ENCODE measurements at places on chromosomes 2 and 18.

DNA sequence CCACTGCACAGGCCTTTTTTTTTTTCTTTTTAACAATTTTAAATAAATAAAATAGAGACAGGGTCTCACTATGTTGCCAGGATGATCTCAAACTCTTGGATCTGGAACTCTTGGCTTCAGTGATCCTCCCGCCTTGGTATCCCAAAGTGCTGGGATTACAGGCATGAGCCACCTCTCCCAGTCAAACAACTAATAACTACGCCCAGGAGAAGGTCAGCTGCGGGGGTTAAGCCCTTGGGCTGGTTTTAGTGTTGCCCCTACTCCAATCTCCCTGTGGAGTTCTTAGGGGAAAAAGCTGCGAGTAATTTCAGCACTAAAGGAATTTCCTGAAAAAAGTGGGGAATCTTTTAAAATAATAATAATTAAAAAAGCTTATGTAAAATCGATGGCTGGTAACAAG, 96.4 kb upstream of the XPO1 start:
- no peak for DNase-seq

DNA sequence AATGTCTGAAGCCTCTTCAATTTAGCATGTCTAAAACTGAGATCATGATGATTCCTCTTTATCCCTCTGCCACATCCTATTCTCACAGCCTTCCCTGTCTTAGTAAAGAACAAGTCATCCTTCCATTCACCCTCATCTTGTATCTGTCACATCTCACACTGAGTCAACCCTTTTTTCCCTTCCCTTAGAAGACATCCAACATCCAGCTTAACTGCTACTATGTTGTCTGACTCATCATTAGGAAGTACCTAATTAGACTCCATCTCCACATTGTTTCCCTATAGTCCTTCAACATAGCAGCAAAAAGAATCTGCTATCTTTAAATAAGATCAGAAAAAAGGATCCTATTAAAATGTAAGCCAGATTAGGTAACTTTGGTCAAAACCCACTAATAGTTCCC, 85.2 kb upstream of the GRB14 start:
- DNase-seq, result peak; percentile 92

- DNase-seq, result no peak
Measured at GRCh38 chr2:156897548-156897947, 360.0 kb upstream of the GALNT5 start.

DNA sequence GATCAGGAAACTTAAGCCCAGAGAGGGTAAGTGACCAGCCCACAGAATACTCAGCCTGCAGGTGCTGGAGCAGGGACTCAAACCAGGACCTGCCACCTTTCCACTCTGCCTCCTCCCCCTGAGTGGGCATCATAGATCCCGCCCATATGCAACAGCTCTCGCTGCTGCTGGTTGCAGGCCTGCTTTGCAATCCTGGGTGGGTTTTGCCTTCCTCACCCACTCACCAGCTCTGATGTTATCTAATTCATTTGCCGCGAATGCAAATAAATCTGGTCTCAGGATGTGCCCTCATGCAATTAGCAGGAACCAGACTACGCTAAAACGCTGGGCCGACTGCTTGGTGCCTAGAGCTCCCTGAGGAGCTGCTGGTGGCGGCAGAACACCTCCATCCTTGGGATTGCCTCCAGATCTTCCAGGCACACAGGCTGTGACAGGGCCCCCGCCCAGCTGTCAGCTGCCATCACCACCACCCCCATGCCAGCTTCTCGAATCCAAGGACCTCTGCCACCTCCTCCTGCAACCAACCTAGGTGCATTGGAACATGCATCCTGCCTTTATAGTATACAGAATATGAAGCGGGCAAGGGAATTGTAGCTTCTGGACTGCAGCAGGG, 28.8 kb downstream of the CNGA3 start:
- no peak for DNase-seq

DNA sequence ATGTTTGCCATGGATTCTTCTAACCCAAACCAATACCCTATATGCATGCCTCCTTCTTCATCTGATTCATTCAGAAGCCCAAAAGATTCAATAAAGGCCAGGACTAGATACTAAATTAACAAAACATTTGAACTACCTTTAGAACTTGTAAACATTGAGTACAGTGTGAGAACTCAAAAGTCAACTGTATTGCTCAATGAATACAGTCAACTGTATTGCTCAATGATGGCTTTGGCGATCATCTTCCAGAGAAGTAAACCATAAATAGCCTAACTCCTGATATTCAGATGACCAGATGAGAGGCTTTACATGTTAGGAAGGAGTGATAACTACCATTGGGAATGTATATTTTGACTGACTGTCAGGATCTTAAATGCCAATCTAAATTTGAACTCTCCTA, 206.5 kb upstream of the ITGA4 start:
- DNase-seq, result no peak

DNA sequence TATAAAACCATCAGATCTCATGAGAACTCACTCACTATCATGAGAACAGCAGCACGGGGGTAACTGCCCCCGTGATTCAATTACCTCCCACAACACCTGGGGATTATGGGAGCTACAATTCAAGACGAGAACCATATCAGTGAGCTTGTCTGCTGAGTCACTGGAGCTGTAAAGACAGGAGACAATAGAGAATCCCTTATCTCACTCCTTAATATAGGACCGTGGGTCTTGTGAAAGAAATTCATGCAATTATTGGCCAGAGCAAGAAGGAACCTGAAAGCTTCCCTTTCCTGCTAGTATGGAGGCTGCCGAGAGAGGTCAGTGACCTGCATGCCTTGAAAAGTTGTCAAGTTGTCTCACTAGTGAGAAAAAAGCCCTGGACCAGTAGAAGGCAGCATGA, 9.5 kb upstream of the TNFAIP6 start:
- DNase-seq, result no peak

- no peak for DNase-seq
Measured at GRCh38 chr2:215399067-215399716, 36.7 kb downstream of the FN1 start.

DNA sequence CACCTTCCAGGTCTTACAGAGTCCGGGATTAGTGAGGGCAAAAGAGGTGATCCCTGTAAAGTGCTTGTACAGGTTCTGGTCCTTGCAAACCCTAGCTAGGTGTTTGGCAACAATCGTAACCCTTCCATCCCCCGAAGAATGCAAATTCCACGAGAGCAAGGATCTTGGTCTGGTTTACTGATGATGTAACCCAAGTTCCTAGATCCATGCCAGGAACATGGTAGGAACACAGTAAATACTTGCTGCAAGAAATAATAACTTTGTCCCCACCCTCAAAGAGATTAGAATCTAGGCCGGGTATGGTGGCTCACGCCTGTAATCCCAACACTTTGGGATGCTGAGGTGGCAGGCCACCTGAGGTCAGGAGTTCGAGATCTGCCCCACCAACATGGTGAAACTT, 6.8 kb upstream of the NEU2 start:
- DNase-seq, result no peak

DNA sequence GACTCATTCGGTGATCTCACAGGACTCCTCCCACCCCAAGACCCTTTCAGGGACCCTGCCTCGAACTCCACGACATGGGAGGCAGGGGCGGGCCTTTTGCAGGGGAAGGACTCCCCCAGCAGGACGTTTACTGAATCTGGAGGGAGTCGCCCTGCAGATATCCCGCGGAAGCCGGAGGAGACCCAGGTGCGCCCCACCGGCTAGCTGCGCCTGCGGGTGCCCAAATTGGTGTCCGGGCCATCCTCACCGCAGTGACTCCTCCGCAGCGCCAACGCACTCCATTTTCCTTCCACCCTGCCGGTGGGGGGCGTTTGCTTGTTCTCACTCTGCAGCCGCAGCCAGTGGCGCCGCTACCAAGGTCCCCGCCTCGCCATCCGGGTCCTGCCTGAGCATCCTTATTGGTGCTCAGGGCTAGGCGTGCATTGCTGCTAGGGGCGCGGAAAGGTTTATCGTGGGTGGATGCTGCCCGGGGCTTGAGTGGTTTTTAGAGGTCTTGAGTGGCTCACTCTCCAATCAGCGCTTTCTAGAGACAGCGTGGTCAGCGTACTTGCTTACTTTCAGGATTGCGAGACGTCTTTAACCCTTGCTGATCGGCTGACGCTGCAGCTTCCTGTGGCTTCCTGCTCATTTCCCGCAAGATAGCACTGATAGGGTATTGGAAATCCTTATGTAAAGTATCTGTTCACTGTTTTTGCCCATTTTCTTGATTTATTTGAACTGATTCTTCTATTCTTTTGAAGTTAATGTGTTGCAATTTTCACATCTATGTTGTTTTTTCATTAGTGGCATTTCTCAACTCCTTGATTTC, 81.4 kb downstream of the BIN1 start:
- peak; percentile 81 for DNase-seq
